Vagina (tissue), 2 donors: ENCODE measurements at places on chromosomes 6 and 20.

DNA sequence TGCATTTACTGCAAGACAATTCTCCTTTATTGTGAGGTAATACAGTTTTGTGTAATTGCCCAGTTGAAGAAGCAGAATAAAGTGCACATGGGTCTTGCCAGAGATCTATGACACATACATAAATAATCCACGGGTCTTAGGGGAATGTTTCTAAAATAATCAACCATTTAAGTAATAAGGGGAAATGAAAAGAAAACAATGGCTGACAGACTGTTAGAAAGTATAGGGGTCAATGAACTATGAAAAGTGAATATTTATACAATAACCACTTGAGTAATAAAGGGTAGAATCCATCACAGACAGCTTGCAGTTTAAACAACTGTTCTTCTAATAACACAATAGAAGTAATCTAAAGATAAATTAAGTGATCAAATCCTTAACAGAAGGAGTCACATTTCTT is 477.2 kb downstream of the EYS start:
- DNase-seq: no peak

DNA sequence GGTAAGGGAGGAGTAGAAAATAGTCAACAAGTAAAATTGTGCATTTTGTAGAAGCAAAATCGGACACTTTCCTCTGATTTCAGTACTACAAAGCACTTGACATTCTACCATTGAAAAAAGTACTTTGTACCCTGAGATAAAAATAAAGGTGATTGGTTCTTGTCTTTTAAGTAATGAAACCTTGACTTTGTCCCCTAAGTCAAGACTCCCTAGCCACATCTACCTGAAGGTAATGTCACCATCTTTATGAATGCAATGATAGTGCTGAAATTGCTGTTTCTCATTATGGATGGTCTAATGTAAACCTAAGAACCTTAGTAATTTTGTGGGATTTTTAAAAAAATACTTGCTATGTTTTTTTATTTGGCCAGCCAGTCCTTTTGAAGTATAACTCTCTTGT is 2.4 kb upstream of the MAN1A1 start:
- DNase-seq: no peak

DNA sequence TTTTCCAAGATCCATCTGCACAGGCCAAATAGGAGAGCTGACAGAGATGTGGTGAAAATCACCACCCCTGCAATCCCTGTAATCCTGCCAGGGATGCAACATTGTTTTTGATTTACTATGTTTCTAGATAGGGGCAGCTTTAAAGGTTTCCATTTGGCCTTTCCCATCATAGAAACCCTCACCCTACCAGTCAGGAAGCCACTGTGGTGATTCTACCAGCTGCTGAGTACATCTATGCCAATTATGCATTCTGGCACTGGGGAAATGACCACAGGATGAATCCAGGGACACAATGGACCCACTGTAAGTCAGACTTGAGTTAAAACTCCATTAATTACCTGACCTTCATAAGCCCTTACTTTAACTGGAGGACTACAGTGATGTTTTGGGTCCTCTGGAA is 130.4 kb downstream of the TNFRSF21 start:
- no peak for DNase-seq

DNA sequence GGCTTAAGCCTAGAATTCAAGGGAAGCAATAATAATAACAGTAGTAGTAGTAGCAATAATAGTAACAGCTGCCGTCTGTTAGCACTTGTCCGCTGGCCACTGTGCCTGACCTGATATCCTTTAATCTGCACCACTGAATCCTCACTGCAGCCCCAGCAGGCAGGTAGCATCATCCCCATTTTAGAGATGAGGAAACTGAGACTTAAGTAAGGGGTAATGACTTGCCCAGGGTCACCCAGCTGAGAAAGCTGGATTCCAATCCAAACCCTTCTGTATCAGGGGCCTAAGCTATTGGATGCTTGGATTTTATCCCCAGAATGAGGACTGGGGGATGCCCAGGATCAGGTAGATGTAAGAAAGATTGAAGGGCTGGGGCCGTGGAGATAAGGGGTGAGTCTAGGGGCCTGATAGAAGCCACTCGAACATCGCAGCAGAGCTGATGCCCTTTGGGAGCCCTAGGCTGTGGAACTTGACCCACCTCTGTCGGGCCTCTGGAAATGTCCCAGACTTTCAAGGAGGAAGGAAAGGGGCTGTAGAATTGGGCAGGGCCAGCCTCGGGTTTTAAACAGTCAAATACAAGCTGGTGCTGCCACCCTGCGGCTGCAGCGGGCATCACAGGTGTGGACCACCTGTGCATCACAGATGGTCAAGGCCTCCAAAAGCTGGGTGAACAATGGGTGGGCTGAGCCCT is 102.1 kb upstream of the MYL9 start:
- DNase-seq: no peak

GRCh38 chr6:169472786-169473416 is 219.3 kb upstream of the THBS2 start:
- DNase-seq: no peak

DNA sequence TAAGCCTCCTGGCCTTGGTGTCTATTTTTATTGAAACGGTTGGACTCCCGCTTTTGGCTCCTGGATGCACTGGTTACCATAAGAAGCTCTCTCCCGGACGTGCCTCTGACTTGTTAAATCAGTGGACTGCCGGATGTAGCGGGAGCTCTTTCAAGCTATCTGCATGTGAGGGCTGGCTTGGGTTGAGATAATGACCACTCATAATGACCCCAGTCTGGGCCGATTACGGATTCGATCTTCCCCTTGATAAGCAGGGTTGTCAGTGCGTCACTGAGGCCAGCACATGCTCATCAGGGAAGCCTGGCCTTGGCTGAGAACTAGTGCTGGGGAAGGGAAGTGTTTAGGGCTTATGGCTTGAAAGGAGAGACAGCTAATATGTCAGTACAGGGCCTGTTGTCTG is 528.1 kb downstream of the CDH26 start:
- no peak for DNase-seq
